Activated T-cell treated with anti-CD3 and anti-CD28 coated beads for 24 hours (primary cell): ENCODE measurements at places on chromosomes 7 and 10.

DNA sequence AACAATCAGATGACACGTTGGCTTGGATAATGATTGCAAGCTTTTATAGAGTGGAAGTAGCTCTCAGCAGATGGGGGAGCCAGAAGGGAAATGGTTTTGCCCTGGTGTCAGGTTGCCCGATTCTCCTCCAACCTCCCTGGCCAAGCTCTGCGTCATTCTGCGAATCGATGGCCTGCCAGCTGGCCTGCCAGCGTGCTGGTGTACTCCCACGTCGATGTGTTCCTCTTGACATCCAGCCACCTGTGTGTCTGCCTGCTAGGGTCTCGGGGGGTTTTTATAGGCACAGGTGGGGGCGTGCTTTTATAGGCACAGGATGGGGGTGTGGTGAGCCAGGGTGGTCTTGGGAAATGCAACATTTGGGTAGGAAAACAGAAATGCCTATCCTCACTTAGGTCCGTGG, 4.6 kb downstream of the NET1 start:
- DNase-seq = no peak

GRCh38 chr7:18508443-18509427, 13.2 kb downstream of the HDAC9 start:
- DNase-seq = no peak

DNA sequence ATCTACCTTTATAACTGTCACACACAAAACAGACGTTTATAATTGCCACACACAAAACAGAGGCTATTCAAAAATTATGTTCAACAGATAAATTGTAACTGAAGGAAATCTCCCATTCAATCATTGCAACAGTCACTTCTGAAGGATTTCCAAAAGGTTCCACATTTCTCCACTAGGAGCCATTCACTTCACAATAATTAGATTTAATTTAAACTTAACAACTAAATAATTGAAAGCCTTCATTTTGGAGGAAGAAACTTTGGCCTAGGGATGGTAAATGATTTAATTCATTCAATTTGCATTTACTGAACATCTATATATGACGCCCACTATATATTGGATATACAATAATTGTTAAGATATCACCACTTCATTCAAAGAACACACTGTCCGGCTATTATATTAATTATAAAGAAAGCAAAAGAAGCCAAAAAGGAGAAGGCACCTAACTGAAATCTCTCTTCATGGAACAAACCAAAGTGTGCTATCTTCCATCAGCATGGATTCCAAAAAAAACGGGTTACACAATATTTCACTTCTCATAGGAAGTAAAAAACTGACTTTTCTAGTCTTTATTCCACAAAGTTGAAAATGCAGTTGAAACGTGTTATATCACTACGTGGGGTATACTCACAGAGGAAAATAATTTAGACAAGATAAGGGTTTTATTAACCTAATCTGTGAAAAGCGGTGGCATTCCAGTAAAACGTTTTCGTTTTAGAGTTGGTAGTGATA, 1.7 kb downstream of the ATAD1 start:
- no peak for DNase-seq

- DNase-seq = no peak
These were observed 227.8 kb downstream of the TNS3 start for GRCh38 chr7:47354071-47354470.

DNA sequence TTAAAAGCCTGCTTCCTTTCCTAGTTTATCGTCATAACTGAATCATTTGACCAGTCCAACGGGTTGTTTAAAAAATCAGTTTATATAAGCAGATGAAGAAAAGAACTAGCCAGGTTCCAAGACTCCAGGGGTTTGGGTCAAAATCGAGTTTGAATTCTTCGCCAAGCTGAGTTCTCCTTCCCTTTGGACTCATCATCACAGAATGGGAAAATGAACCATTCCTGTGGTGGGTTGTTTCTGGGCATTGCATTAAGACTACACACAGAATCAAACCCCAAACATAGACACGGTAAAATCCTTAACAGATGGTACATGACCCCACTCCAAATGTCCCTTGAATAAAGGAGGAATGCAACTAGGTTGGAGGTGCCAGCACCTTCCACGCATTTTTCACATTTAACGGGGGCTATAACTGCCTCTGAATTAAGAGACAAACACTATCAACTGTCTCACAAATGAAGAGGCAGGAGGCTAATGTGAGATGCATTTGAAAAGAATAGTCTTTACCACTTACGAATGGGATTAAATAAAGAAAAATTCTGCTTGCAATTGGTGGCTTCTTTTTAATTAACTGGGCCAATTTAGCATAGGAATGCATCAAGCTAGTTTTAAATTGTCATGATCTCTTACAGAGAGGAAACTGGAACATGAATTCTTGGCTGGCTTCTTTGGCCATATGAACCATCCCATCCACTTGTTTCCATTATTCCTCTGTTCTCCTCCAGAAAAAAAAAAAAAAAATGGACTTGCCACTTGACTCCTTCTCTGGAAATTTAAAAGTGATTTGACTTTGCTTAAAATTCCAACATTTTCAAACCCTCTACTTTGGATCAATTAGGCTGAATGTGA, 61.1 kb downstream of the CHST15 start:
- no peak for DNase-seq
